ENCODE measurements at places on chromosomes 5 and 9.
A peak's percentile ranks its signal among the peaks of the same experiment; 100 is the strongest.

DNA sequence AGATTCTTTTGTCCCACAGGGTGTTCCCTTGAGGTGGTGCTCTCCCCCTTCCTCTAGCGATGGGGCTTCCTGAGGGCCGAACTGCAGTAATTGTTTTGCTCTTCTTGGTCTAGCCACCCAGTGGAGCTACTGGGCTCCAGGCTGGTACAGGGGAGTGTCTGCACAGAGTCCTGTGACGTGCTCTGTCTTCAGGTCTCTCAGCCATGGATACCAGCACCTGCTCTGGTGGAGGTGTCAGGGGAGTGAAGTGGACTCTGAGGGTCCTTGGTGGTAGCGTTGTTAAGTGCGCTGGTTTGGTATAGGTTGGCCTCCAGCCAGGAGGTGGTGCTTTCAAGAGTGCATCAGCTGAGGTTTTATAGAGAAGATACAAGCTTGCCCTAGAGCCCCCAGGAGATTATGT, 20.4 kb upstream of the CEP72 start:
- DNase-seq = no peak

DNA sequence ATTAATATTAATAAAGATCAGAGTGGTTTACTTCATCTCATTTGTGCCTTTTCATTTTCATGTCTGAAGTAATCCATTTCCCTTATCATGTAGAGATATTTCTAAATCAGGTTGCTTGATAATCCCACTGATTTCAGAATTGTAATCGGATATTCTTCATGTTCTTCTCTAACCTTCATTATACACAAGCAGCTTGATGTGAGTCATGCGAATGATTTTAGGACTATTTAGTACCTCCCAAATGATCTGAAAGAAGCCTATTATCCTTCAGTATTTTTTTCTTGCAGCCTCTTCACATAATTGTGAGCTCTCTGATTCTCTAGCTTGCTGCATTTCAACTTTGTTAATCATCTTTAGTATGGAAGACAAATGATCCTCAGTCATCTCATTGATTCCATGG, 182.0 kb downstream of the GIN1 start:
- no peak for DNase-seq

DNA sequence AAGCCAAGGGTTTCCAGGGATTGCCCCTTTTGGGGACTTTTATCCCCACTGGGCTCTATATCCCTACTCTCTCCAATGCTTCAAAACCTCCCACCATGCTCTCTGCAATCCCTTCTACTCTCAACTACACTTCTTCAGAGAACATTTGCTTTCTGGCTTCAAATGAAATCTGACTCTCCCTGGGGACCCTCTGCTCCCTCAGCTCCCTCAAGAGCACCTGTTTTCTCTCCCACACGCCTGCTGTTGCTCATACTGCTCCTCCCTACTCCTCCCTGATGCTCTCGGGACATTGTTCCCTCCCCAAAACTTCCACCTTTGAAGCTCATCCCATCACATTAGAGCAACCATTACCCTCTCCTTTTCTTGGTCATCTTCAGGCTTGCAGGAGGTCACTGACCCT, 344.9 kb downstream of the CDK5RAP2 start:
- no peak for DNase-seq

DNA sequence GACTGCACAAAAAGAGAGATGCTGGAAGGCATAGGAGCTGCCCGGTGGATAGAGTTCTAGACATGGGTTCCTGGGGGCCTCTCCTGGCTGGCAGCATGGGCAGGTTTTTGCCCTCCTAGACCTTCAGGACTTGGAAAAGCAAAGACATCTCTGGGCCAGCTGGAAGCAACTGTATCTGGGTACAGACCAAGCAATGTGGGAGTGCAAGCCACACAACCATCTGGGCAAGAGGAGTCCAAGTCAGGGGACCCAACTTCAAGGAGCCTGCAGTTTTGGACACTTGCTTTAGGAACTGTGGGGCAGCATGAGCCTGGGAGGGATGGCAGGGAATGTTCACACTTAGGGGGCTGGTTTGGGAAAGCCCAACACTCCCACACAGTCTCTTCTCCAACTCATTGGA, 323.3 kb downstream of the GADD45G start:
- DNase-seq = no peak

GRCh38 chr9:82106536-82106935, 118.0 kb downstream of the SPATA31D1 start:
- no peak for DNase-seq

DNA sequence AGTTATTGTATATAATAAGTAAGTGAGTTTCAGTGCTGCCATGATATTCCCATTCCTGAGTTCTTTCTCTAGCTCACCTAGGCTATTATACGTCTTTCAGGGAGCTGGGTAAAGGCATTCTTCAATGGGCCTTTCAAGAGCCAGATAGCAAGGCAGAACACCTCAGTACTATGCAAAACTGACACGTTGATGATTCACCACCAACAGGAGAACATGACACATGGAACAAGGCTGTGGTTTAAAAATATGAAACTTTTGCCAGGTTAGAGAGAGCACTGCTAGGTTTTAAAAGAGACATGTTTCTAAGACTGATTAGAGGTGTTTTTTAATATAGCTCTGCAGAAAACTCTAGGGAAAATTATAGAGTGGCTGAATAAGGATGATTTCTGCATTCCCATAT, 95.9 kb downstream of the UGCG start:
- DNase-seq = no peak

DNA sequence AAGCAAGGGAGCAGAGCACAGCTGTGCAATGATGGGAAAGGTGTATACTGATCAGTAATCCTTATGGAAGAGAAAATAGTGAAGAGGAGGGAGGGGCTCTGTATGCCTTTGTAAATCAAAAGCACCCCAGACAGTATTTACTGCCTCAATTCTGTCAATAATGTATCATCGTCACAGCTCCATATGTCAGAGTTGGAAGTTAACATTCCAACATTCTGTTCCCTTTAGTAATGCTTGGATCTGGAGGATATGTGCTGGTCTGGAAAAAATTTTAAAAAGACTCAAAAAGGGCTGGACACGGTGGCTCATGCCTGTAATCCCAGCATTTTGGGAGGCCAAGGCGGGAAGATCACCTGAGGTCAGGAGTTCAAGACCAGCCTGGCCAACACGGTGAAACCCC, 310.4 kb downstream of the ACTL7B start:
- DNase-seq = no peak

DNA sequence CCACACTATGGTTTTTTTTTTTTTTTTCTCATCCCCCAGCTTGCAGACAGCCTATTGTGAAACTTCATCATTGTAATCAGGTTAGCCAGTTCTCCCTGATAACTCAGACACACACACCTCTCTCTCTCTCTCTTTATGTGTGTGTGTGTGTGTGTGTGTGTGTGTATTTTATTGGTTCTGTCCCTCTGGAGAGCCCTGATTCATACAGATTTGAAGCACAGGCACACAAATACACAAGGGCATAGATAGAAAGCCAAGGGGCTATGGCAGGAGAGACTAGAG, 20.6 kb upstream of the VCAN start:
- DNase-seq = no peak

DNA sequence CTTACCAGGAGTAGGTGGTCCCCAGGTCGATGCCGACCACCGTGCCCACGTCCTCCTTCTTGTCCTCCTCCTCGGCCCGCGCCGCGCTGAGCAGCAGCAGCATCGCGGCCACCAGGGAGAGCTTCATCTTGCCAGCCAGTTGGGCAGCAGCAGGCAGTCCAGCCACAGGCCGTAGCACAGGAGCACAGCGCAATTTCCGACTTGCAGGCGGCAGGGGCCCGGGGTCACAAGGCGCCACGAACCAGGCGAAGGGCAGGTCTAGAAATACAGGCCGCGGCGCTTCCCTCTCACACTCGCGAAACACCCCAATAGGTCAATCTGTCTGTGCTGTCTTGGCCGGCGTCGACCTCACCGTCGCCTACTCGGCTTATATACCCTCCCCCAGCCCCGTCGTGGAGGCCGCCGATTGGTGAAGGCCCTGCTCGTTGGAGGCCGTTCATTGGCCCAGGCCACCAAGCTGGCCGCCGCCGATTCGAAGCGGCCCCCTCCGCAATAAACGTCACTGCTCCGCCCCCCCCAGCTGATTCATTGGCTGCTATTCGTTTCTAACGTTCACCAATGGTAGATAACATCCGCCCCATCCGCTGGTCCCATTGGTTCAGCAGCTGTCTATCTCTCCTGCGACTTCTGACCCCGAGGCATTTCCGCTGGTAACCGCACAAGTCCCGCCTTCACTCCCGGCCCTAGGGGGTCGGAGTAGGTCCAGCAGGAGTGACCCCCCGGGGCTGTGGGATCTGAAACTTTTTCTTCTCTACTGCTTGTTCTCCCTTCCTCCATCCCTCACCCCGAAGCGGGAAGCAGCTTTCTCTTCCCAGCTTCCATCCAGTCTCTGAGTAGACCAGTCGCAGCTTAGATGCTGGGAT, at the start of gene HSPA5:
HSPA5 (minus strand) TSS at position 344 of the 863 bp plus-strand sequence; CDS start at position 127, 217 bp downstream.
- DNase-seq = peak; percentile 100

GRCh38 chr5:34738381-34738780, 82.3 kb downstream of the RAI14 start:
- DNase-seq = no peak

GRCh38 chr9:88291856-88292255, 96.4 kb upstream of the SPIN1 start:
- DNase-seq = no peak

GRCh38 chr5:131288328-131288727, 24.5 kb downstream of the CDC42SE2 start:
- no peak for DNase-seq

GRCh38 chr5:56011835-56012234, 17.1 kb upstream of the IL6ST start:
- DNase-seq = no peak

GRCh38 chr9:5714501-5715401, 85.8 kb downstream of the RIC1 start:
- DNase-seq = no peak

DNA sequence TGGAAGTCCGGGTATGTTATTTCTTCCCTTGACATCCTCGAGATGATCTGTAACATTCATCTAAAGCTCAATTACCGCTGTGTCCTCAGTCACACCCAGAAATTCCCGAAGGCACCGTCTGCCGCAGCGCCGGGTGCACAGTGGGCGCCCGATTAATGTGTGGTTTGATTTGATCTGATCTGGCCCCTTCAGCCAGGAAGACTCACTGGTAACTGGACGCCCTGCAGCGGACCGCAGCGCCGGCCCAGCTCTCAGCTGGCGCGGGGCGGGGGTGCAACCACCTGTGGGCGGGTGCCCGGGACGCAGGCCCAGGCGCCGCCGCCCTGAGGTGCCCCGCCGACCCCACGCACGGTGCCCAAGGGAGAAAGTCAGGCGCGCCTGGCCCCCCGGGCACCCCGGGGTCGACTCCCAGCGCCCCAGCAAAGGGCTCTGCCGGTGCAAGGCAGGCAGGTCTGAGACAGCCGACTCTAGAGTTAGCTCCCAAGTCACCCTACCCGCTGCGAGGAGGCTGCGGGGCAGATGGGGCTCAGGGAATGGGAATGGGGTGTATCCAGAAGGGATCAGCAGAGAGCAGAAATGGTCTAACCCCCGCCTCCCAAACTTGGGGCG, 1.7 kb downstream of the EPB41L4B start:
- DNase-seq = no peak

GRCh38 chr9:121989010-121989409, 104.1 kb downstream of the TTLL11 start:
- DNase-seq = no peak

GRCh38 chr5:33369485-33370465, 71.0 kb upstream of the TARS1 start:
- DNase-seq = no peak

DNA sequence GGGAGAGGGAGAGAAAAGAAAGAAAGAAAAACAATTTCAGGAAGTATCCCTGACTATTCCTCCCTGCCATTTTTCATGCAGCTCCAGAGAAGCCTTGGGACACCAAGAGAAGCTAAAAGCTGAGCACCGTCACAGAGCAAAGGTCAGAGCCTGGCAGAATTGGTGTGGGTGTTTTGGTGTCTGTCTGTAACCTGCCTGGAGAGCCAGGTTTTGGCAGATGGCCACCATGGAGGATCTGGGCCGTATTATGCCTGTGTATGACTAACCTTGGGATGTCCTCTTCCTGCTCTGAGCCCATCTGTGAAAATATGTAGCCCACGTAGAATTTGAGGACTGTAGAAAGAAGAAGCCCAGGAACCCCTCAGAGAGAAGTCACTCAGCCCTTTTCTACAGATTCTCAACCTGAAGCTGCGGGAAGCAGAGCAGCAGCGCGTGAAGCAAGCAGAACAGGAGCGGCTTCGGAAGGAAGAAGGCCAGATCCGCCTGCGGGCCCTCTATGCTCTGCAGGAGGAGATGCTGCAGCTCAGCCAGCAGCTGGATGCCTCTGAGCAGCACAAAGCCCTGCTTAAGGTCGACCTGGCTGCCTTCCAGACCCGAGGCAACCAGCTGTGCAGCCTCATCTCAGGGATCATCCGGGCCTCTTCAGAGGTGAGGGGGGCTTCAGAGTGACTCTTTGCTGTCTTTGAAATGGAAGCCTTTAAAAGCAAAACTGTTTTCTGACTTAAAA, 18.8 kb downstream of the GLE1 start:
- no peak for DNase-seq

- DNase-seq = no peak
Measured at GRCh38 chr9:16202914-16203728, 650.3 kb downstream of the CCDC171 start.

- no peak for DNase-seq
Measured at GRCh38 chr9:25716220-25716872, 38.1 kb upstream of the TUSC1 start.

DNA sequence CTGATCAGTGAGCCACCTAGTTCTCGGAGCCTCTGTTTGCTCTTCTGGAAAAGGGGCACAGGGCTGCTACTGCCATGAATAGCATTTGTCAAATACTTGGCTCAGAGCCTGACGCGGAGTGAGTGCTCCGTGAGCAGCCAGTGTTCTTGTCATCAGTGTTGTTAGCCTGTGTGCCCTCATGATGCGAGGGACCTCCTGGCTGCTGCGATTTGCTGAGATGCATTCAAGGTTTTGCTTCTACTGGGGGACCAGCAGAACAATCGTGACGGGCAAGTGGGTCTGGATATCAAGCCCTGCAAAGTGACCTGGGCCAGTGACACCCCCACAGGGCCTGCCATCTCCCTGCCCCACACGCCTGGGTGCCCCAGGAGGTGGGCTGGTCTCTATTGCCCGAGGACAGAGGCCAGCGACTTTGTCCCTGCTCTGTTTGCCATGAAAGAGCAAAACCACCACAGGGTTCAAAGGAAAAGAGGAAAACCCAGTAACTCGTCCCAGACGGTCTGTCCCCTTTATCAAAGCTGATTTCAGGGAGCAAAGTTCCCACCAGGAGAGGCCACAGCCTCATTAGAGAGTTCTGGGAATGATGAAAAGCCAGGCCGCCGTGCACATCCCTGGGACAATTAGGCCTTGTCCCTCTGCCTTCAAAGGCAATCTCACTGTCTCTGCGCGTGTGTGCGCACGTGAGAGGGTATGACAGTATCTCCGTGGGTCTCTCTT, 86.5 kb upstream of the LMX1B start:
- no peak for DNase-seq

- DNase-seq = no peak
Measured at GRCh38 chr5:17255471-17256021, 38.1 kb downstream of the BASP1 start.

GRCh38 chr9:105318729-105319191, 74.3 kb downstream of the SLC44A1 start:
- DNase-seq = no peak

- DNase-seq = no peak
Measured at GRCh38 chr5:154779105-154779504, 23.9 kb downstream of the LARP1 start.

GRCh38 chr9:107895501-107896001, 406.0 kb upstream of the KLF4 start:
- DNase-seq = no peak
